ENCODE measurements at places on chromosomes 1 and 21.

GRCh38 chr1:36248250-36248894 lies 24.1 kb downstream of the THRAP3 start:
- DNase-seq: no peak

DNA sequence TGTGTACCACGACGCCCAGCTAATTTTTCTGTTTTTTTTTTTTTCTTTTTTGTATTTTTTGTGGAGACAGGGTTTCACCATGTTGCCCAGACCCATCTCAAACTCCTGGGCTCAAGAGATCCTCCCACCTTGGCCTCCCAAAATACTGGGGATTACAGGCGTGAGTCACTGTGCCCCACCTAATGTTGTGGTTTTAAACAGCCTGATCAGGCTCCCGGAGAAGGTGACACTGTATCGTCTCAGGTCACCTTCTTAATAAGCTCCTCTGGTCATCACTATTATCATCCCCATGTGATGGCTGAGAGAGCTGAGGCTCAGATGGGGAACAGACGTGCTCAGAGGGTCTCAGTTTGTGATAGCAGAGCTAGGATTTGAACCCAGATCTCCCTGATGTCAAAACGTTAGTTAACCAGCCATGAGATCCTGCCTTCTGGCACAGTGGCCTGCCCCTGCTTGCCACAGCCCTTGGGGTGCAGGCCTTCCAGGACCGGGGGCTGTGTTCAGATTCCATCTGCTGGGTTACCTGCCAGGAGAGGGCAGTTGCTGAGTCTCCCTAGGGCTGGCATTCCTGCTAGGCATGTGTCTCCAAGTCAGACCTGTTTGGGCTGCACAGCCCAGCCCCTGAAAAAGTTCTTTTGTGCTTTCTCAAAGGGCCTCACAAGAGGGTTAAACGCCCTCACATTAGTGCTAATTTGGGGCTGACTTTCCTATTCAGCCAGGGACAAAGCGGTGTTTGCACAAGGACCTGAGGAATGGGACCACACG lies 32.7 kb upstream of the GRHL3 start:
- DNase-seq: no peak

DNA sequence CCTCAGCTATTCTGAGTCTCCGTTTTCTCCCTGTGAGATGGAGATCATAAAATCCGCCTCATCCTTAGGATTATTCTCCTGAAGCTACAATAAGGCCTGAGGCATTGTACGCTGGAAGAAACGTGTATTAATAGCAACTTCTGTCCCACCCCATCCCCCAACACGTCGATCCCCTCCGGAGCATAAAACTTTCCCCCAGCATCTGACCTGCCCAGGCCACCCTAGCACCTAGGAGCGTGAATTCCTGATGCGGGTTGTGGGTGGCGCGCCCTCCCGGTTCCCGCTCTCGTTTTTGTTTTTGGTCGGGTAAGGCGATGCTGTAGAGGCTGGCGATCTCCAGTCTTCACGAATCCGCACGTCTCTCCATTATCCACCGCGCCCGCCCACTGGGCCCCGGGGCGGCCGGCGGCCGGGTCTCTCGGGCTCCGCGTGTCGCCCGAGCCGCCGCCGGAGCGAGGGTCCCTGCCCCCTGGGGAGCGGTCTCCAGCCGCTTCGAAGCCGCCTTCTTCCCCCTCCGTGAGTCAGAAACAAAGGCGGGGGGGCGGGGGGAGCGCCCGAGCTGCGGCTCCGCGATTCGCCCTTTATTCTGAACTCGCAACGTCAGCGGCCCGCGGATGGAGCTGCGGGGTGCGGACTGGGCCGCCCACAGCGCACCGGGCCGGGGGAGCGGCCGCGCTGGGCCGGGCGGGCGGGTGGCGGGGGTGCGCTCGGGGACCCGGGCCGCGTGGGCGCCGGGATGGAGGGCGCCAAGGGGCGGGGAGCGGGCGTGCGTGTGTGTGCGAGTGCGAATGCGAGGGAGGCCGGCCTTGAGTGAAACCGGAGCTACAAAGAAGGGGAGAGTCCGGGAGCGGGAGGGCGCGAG lies at the start of gene PLEKHO1:
Gene PLEKHO1 (plus strand): TSS at position 646 of the 862 bp plus-strand sequence. CDS start 342 bp downstream, outside the sequence.
- peak; percentile 74 for DNase-seq

DNA sequence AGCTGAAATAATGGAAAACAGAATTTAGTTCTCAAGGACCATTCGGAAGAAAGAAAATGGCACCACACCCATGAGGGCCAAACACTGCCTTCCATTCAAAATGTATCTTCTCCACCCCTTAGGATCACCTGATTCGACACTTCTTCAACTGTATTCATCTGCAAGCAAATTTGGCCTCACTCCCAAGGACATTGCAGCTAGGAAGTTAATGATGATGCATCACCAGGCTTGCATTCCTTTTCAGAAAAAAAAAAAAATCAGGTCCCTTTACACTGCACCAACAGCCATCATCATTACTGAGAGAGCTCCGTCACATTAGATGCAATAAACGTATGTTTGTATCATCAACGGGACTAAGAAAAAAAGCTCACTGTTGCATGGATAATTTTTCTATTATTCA lies 368.3 kb downstream of the PCP4 start:
- DNase-seq: no peak

GRCh38 chr1:181776044-181776443 lies 285.5 kb downstream of the ZNF648 start:
- no peak for DNase-seq

GRCh38 chr1:110436635-110437034 lies 14.3 kb upstream of the PROK1 start:
- DNase-seq: no peak

DNA sequence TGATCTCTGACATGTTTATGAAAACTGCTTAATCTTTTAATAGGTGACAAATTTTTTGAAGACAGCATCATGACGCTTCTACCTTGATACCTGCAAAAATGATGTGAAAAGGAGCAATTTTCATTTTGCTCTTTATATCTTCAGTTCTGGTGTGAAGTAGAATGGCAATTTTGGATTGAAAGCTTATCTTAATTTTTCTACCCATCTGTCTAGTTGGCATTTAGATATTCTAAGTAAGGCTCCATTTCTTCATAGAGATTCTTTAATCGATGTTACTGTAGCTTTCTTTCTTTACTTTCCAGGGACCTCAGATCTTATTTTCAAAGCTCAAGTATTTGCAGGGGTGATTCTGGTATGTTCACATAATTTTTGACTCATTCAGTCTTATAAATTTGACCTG lies 32.3 kb upstream of the GPR52 start:
- no peak for DNase-seq

DNA sequence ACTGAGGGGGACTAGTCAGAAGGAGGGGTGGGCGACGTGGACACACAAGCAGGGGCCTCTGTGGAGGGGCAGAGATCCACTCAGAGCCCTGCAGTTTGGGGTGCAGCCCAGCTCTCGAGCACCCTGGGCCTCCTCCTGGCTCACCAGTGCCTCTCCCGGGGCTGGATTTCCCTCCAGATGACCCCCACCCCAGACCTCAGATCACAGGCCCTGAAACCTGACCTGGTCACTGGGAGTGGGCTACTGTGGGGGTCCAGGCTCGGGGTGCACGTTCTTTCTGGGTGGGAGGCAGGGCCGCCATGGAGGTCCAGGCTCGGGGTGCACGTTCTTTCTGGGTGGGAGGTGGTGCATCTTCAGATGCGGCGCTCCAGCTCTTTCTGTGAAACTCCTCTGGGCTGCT lies 10.3 kb upstream of the LHX4 start:
- DNase-seq: no peak

GRCh38 chr1:229631966-229632365 lies 5.9 kb downstream of the URB2 start:
- DNase-seq: no peak

DNA sequence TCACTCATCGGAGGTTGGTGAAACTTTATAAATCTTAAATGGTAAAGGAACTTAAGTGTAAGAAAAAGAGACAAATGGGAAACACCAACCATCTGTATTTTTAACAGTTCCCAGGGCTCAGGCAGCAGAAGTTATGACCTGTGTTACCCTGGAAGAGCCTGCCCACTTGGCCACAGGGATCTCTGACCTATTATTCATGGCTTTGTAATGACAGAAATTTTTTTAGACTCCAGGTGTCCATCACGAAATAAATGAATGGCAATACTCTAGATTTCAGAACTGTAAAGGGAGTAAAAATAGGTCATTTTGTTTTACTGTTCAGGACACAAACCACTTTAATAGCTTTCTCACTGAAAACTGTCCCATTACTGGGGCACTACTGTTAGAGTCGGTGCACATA lies 389.8 kb downstream of the VAV3 start:
- no peak for DNase-seq

DNA sequence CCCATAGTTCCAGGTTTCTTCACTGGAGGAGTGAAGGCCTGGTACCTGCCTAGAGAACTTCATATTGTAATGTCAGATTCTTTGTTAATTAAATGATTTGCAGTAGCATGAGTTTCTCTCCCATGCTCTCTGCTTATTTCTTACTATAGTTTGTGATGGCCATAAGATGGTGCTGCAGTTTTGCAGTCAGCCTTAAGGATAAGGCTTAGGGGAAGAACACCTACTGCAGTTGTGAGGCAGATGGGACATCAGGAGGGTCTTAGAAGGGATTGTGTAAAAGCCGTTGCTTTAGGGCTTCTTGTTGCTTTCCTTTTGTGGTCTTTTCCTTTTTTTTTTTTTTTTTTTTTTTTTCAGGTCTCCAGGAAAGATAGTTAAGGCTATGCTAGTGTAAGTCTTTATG lies 61.8 kb downstream of the MACF1 start:
- DNase-seq: no peak

DNA sequence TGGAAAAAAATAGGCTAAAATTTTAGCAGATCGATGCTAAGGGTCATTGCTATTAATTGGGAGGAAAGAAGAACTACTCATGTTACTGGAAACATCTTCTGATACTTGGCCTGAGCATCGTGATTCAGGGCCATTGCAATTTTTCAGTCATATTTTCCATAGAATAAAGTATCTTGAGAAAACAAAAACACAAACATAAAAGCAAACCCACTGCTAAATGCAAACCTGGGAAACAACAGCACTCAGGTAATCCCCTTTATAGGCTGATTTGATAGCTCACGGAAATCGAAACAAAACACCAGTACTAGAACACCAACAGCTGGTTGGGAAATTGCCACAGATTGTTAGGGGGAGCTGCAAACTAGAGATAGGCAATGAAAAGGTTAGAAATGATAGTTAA lies 172.9 kb upstream of the ESRRG start:
- no peak for DNase-seq

GRCh38 chr1:41382480-41383090 lies 21.4 kb downstream of the FOXO6 start:
- no peak for DNase-seq

GRCh38 chr1:15719381-15720120 lies 16.5 kb upstream of the SLC25A34 start:
- DNase-seq: no peak

DNA sequence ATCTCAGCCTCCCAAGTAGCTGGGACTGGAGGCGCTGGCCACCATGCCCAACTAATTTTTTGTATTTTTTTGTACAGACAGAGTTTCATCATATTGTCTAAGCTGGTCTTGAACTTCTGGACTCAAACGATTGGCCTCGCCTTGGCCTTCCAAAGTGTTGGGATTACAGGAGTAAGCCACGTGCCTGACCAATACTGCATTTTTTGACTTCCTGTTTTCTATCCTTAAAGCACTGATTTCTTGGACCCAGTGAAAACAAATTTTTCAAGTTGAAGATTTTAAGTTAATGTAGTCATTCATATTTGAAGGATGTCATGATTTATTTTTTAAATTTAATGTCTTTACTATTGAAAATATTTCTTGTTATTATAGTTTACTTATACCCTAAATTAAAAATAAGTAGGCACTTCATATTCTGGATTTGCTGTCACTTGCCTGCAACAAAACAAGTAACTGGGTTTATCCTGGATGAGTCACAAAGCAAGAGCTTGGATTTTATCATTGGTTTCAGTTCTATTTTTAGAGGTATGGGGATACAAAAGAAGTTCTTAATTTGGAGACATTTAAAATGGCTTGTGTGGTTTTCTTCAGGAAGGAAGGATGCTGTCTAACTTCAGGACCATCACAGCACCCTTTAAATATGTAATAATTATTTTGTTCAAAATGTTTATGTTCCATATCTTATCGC lies 2.2 kb upstream of the VPS45 start:
- DNase-seq: no peak

GRCh38 chr1:202575918-202576653 lies 134.2 kb downstream of the SYT2 start:
- DNase-seq: no peak

DNA sequence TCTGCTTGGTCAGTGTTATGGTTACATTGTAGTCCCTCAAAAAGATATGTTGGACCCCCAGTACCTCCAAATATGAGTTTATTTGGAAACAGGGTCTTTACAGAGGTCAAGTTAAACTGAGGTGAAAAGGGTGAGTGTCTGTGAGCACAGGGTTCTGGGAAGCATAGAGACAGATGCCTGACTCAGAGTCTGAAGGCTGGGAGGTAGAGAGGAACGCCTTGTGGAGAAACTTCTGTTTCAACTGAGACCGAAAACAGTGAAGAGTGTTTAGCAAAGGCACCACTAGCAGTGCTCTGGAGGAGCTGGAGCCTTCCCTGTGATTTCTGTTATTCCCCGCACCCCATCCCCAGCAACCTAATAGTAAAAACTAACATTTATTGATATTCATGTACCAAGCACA lies 65.2 kb upstream of the LRRC8D start:
- DNase-seq: no peak

GRCh38 chr21:34603710-34604057 lies 11.2 kb downstream of the RCAN1 start:
- no peak for DNase-seq

- no peak for DNase-seq
Observed at GRCh38 chr1:245363461-245364200, 208.8 kb downstream of the KIF26B start.

GRCh38 chr1:64519901-64520300 lies 50.0 kb downstream of the CACHD1 start:
- DNase-seq: no peak

DNA sequence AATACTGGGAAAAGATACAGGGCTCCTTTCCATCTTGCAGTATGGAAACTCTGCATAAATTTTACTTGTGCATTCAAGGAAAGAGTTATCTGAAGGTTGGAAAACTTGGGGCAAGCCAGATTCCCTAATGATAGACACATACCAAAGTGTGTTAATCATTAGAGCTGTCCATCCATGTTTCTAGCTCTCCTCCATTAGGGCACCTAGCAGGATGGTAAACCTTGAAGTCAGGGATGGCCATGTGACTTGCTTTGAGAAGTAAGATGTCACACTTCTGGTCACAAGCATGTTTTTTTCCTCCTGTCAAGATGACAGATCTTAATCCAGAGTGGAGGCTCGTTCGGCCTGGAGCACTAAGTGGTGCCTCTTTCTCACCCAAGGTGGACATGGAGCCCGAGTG lies 241.9 kb upstream of the RUNX1 start:
- no peak for DNase-seq

DNA sequence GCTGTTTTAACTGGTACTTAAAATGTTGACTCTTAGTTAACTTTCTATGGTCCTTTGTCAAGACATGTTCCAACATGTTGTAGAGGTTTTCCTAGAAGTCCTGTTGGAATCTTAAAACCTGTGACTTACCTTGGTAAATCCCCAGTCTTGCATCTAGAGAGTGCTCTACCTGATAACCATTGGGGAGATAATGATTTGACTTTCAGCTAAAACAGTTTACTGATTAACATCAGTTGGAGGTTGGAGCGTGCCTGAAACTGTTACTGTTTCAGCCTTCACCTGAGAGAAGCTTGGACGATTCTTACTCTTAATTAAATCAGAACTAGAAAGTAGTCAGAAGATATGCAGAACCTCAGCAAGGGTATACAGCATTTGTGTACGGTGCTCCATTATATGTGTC lies 8.8 kb downstream of the MDM4 start:
- DNase-seq: no peak

Measured in stimulated activated CD4-positive, alpha-beta T cell treated with anti-CD3 and anti-CD28 coated beads, Interleukin-1b, Interleukin-23, amount 100 ng/mL, for 48 hours (primary cell).